Caudate nucleus (tissue), 63 donors: ENCODE measurements at places on chromosomes 16 and 17.

DNA sequence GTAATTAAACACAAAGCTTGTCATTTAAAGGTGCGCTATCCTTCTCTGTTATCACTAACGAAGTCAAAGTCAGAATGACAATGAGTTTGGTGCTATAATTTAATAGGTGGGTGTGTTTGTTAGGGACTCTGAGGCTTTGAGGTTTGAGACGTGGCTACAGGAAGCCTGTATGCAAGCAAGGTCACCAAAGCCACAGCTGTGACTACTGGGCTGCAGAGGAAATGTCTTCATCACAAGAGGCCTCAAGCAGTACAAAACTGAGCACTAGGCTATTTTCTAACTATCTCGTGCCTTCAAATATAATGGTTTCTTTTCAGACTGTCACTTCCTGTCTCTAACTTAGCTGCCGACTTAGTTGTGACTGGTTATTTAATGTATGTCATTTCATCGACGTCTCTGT, 141.2 kb downstream of the AATF start:
- DNase-seq = no peak

- no peak for DNase-seq
These were observed 59.0 kb downstream of the SPACA3 start for GRCh38 chr17:33050611-33051140.

DNA sequence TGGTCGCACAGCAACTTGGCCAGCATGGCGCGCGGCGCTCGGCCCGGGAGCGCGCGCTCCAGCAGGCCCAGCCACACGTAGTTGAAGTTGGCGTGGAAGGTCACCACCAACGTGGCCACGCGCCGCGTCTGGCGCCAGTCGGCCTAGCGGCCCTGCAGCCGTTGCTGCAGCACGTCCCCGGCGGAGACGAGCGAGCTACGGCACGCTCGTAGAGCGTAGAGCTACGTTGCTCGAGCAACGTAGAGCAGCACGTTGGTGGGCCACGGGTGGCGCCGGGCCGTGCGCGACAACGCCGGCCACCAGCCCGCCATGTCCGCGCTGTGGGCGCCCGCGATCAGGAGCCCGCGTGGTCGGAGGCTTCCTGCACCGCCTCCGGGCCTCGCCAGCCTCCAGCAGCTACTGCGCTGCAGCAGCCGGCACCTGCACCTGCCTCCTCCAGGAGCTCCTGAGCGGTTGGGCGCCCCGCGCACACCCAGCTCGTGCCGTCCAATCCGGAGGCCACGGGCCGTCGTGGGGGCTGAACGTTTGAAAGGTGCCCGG, 13.4 kb upstream of the SULT1A1 start:
- peak; percentile 62 for DNase-seq

DNA sequence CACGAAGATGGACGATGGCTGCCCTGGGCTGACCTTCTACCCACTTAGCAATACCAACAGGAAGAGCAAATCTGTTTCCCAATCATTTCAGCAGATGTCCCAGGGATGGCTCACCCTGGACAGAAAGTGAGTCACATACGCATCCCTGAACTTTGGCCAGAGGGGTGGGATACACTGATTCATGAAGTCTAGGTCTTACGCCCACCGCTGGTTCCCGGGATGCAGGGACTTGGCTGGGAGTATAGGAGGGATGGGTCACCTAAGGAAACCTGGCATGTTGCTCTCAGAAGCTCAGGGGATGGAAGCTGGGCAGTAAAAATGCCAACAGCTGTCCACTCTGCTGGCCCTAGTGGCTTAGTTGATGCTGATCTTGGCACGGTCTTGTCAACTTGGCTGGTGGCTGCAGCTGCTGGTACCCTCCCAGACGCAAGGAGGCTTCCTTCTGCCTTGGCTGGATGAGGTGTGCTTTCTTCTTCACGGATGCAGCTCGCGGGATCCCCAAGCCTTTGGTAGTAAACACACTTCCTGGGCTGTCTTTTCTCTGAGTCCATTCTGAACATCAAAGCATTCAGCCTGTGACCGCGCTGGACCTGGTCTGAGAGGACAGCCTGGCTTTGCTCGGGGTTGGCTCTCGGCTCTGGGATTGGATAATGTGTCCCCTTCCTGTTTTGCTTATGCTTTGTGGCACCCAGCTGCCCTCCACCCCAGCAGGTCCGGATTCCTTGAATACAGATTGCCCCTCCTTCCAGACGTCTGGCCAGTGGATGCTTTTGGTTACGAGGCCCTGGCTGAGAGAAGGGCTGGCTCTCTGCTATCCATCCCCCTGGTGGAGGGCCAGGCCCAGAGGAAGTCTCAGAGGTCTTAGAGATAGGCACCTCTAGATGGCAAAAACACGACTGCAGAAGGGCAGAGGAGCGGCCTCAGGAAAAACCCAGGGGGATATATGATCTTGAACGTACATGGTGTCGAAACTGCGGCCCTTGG, 71.5 kb downstream of the RAP1GAP2 start:
- DNase-seq = no peak

DNA sequence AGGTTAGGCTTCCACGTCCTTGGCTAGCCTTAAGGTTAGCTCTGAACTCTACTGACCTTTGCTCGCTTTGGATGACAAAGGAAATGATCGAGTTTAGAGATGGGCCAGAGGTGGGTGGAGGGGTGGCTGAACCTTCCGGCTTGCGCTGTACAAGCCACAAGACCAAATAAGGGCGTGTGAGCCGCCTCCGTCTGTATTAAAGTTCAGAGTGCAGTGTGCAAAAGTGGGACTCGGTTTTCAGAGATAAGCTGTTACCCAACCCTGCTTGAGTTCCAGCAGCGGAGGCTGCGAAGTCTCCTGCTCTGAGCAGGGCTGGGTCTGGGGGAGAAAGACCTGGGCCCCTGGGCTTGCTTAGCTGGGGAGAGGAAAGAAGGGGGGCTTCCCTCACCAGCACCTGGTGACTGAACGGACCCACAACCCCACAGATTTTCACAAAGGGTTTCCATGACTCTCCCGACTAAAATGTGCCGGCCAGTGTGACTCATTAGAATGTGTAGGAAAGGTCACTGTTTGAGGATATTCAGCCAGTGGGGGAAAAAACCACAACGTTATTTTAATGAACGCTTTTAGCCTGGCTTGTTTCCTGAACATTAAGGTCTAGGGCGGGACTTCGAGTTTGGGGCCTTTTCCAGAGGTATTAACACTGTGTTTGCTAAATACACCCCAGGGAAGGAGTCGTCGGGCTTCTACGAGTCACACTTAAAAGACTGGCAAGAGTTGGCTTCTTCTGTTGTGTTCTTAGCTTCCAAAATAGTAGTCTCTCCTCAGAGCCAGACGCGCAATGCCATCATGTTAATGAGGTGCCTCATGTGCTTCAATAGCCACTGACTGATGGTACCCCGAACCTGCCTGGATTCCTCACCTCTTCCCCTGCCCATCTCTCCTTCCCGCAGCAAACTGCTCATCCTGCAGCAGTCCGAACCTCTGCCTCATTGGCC, 67.0 kb downstream of the CENPV start:
- DNase-seq = no peak

DNA sequence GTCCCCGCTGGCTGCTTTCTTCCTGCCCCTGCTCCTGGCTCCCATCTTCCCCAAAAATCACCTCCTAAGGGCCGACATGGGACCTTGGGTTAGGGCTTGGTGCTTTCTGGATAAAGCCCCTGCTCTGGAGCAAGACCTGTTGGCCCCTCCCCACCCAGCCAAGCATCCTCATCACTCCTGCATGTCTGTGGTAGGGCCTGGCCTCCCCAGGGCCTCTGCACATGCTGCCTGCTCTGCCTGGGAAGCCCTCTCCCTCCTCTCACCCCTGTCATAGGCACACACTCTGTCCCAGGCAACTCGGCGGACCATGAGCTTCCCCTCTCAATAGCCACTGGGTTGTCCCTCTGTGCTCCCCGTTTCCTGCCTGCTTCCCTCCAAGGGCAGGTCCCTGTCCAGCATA, 35.2 kb downstream of the CFAP20 start:
- no peak for DNase-seq

DNA sequence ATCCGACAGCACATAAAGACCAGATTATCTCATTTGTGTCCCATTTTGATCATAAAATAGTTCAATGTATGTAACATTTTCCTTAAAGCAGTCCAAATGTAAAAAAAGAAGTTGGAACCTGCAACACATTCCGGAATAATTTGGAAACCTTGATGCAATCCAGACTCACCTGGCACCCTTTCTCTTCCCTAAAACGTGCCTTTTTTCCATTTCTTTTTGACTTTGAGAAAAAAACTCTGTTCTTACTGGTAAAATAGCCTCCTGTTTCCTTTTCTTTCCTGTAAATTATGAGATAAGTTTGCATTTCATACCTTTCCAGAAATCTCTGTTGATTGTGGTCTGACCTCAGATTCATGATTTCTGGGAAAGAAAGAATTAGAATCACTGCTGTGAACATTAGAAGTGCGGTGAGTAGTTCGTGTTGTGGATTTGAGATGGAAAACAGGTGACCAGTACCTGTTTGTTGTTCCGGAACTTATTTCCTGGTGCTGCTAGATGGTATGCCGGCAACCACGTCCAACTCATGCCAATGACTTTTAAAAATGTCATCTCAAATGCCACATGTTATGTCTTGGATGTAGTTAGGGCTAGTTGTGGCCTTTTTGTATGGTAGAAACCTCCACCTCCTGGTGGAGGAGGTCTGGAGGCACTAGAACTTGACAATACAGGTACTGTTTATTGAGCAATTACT, 108.1 kb downstream of the SOCS1 start:
- DNase-seq = no peak

DNA sequence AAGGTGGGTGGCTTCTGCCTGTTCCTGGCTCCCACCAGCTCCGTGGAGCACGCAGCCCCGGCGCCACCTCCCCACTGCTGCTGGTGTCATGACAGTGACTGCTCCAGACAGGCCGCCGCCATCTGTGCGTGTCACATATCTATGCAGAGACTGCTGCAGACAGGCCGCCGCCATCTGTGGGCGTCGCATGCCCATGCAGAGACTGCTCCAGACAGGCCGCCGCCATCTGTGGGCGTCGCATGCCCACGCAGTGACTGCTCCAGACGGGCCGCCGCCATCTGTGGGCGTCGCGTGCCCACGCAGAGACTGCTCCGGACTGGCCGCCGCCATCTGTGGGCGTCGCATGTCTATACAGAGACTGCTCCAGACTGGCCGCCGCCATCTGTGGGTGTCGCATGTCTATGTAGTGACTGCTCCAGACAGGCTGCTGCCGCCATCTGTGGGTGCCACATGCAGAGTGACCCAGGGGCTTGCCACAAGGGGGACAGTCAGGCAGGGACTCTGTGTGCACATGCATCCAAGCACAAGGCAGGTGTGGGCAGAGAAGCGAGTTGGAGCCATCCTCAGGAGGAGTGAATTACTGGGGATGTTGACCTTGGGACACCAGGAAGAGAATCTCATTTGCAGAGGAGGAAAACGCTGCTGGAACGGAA, 3.3 kb upstream of the FN3KRP start:
- no peak for DNase-seq

DNA sequence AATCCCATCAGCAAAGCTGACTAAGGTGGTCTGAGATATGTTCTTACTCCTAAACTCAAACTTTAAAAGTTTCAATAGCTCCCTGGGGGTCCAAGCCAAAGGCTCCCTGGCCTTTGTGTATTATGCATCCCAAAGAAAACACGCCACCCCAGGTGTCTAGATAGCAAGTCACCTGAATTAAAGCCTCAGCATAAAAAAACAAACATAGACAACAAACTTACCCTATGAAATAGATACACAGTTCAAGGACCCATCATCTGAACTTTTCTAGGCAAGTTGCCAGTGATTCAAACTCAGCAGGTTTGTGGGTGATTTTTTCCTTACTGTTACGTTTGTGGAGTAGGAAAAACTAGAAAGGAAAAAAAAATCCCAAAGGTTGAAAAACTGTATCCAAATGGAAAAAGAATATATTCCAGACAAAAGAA, 12.5 kb downstream of the CMTM3 start:
- no peak for DNase-seq

GRCh38 chr17:73750975-73751374, 106.7 kb upstream of the SDK2 start:
- DNase-seq = no peak

DNA sequence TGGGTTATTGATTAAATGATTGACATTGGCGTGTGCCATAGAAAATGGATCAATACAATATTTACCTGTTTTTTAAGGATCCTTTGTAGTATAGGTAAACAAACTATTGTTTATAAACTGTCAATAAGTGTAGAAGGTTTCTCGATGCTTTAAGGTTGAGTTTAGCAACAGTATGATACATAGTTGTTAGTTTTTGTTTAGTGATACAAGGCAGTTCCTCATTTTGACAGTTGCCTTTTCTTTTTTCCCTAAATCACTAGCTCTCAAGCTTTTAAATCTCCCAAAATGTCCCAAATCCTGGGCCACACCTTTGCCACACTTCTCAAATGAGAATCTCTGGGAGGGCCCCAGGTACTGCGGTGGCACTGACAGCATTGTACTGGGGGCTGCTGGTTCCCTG, 57.3 kb downstream of the EPN2 start:
- no peak for DNase-seq

DNA sequence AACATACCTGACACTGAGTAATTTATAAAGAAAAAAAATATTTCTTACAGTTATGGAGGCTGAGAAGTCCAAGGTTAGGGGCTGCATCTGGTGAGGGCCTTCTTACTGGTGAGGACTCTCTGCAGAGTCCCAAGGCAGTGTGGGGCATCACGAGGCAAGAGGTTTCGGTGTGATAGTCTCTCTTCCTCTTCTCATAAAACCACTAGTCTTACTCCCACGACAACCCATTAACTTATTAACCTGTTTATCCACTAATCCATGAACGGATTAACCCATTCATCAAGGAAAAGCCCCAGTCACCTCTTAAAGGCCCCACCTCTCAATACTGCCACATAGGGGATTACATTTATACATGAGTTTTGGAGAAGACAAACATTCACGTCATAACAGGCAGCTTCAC, 20.1 kb downstream of the CIITA start:
- no peak for DNase-seq

DNA sequence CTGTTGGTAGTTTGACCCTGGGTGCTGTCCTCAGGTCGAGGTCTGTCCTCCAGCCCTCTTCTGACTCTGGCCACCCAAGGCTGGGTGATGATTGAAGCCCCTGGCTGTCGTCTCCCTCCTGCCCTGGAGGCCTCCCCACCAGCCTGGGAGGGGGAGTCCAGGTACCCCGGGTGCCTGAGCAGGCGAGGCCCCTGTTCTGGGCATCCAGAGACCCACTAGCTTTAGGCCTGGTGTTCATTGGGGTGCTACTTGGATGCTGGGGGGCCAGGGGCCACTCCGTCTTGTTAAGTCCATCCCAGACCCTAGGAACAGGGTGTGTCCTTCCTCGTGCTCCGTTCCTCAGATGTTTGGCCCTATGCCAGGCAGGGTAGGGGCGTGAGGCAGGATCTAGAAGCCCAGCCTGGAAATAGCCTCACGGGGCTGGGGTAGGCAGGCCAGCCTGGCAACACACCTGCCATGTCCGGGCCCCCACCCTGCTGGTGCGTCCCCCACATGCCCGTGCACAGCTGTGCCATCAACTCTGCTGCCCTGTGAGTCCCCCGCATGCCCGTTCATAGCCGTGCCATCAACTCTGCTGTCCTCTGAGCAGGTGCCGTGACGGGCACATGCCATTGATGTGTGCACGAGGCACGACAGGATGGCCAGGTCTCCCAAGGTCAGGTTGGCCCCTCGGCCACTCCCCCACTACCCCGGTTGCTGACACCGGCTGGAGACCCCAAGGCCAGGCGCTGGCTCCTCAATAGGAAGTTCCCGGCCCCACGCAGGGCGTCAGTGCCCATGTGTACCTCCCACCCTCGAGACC, 36.9 kb downstream of the GINS2 start:
- DNase-seq = no peak
